ENCODE measurements at places on chromosomes 16 and 17.

- DNase-seq, result no peak
Observed at GRCh38 chr17:30389756-30390300, 11.1 kb downstream of the CPD start.

DNA sequence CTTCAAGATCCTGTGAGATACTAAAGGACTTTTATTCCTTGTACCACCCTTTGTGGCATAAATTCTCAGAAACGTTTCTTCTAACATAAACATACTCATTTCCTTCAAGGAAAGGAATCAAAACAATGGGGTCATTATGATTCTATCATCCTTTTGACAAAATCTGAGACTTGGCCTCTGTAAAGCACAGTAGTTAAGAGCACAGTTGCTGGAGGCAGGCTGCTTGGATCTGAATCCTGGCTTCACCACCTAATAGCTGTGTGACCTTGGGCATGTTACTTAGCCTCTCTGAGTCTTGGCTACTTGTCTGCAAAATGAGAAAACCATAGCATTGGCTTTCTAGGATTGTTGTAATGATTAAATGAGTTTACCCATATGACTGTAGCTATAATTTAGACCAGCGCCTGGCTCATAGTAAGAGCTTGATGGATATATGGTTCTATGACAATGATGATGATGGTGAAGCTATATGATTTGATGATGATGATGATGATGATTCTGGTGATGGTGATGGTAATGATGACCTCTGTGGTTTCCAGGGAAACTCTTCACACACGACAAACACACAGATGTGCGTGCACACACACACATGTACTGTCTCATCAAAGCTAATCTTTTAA lies 6.1 kb upstream of the KRT31 start:
- no peak for DNase-seq

DNA sequence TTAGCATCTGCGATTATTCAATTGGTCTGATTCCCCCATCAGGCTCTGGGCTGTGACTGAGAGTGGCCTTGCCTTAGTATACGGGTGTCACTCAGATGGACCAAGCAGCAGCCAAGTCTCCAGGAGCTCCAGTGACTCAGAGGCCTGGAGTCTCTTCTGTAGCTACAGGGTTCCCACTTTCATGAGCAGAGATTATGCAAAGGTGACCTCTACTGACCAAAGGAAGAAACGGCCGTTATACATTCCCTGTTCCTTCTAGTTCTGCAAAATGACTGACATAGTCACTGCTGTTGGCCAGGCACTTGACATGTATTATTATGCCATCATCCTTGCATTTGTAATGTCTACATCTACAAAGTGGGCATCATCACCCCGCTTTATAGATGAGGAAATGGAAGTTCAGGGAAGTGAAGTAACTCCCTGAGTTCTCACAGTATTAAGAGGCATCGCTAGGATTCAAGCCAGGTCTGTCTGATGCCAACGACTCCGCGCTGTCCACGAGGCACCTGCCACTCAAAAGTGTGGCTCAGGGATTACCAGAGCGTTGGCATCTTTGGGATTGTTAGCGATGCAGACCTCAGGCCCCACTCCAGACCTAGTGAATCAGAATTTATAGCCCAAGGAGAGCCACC lies 23.3 kb downstream of the SLC38A7 start:
- peak; percentile 25 for DNase-seq

DNA sequence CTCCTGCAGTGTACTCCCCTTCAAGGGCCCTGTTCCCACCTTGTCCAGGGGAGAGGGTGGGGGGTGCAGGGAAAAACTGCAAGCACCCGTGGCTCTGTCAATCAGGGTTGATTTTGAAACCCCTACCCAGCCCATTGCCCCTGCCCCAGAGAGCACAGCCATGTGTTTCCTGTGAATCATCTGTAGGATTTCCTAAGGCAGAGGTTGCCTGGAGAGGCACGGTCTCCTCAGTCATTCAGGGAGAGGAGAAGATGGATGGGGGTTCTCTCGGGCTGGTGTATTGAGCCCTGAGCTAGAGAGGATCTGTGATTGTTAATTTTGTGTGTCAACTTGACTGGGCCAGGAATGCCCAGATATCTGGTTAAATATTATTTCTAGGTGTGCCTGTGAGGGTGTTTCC lies 3.5 kb upstream of the AGRP start:
- no peak for DNase-seq

GRCh38 chr16:9661336-9662017 lies 520.8 kb downstream of the GRIN2A start:
- no peak for DNase-seq

GRCh38 chr17:59791603-59792457 lies 84.4 kb downstream of the VMP1 start:
- DNase-seq, result no peak

GRCh38 chr17:27550291-27550930 lies 80.6 kb upstream of the LGALS9 start:
- no peak for DNase-seq

DNA sequence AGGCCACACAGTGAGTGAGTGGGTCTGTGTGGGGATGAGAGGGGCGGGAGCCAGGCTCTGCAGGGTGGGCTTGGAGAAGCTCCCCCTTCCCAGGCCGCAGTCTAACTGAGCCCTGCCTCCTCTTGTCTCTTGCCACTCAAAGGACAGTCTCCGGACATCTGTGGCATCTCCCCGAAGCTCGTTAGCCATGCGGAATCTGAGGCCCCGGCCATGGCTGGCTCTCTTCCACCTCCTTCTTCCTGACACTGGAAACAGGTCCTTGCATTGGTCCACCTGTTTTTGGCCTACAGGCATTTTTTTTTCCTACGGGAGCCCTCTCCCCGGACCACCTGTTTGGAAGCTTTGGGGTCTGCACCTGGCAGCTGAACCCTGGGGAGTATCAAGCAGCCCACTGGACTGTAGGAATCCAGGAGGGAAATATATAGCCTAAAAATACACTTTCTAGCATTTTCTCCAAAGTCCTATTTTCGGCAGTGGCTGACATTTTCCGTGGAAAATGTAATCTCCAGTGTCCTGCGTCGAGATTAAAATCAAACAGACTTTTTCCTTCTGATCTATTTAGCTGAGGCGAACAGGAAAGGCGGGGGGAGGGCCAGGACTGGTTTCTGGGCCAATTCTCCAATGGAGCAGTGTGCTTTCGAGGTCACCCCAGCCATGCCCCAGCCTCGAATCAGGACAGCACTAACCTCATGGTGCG lies 9.1 kb downstream of the ATP2A3 start:
- DNase-seq, result no peak

DNA sequence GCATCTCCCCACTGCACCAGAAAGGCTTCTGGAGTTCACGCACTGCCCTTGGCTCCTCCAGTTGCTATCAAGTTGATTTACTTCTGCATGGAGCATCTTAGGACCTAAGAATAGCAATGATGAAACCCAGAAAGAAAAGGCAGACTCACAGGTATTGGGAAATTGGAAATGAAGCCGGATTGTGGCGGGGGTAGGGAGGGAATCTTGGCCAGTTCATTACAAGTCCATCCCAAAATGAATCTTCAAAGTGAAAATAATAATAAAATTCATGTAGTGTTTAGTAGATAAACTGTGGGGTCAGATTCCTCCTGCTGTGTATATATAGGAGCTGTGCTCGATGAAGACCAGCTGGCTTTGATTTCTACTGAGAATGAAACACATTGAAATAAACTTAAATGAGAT lies 33.7 kb downstream of the TEKT3 start:
- DNase-seq, result no peak

GRCh38 chr17:55769625-55770000 lies 18.8 kb downstream of the PCTP start:
- no peak for DNase-seq

DNA sequence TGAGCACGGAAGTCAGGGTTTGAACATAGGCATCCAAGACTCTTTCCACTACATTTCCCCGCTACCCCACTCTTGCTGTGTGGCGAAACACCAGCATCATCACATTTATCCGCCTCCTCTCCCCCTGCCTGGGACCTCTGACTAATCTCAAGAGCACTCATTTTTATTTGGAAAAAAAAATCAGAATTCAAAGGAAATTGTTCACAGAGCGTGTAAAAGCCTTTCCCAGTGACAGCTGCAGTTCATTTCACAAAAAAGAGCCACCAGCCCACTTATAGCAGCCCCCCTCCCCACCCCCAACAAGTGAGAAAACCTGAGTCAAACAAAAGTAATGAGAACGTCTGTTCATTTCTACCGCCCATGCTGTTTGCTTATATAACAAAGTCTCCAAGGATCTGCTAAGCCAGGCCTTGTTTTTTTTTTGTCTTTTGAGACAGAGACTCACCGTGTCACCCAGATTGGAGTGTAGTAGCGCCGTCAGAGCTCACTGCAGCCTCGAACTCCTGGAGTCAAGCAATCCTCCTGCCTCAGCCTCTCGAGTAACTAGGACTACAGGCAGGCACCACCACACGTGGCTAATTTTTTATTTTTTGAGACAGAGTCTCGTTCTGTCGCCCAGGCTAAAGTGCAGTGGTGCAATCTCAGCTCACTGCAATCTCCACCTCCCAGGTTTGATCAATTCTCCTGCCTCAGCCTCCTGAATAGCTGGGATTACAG lies 48.3 kb upstream of the HAPSTR1 start:
- DNase-seq, result no peak

GRCh38 chr17:9284884-9285283 lies 263.6 kb downstream of the NTN1 start:
- DNase-seq, result no peak

- no peak for DNase-seq
Observed at GRCh38 chr17:31888124-31888523, 13.4 kb downstream of the UTP6 start.

DNA sequence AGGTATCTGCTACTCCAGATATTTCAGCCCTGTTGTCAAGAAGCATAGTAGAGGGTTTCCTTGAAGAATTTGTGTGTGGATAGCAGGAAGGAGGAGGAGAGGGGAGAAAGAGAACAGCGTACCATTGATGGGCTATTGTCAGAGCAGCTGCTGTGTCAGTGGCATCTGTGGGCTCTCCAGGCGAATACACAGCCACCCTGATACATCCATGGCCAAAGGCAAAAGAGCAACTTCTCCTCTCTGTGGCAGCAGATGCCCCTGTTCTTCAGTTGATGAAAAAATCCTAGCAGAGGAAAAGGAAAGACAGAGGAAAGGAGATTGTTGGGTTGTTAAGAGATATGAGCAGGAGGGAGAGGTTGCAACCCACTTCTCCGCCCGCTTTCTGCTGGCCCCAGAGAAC lies 12.2 kb upstream of the KCNJ2 start:
- DNase-seq, result no peak

- DNase-seq, result no peak
Observed at GRCh38 chr17:60901806-60902205, 224.2 kb downstream of the BCAS3 start.

DNA sequence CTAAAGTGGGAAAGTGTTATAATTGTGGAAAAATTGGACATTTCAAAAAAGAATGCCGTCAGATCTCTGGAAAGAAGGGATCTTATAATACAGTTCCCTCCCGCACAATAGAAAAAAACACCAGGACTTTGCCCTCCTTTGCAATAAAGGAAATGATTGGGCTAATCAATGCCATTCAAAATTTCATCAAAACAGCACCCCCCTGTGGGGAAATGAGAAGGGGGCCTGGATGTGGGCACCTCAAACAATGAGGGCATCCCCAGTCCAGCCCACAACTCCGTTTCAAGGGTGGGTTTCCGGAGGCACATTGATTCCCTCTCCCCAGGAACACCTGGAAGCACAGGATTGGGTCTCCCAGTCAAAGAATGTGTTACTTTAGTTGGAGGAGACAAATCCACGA lies 26.1 kb downstream of the CD300LG start:
- DNase-seq, result no peak

DNA sequence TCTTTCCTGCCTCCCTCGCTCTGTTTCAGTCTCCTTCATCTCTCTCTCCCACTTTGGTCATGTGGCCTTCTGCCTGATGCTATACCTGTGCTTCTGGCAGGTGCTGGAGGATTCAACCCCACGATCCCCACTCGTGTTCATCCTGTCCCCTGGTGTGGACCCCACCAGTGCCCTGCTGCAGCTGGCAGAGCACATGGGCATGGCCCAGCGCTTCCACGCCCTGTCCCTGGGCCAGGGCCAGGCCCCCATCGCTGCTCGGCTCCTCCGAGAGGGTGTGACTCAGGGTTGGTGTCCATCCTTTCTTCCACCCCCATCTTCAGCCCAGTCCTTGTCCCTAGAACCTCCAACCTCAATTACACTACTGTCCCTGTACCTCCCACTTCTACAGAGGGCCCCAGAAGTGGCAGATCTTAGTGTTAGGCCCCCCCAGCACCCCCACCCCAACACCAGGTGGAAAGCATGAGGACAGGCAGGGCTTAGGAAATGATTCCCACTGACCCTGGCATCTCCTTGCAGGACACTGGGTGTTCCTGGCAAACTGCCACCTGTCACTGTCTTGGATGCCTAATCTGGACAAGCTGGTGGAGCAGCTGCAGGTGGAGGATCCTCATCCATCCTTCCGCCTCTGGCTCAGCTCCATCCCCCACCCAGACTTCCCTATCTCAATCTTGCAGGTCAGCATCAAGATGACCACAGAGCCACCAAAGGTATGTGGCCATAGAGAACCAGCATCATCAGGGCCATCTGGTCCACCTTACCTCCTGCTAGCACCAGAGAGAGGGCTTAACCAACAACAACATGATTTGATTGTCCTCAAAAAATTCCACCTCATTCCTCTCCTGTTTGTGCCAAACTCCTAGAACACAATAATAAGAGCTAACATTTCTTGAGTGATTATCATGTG lies 9.7 kb upstream of the KDM6B start:
- DNase-seq, result no peak

DNA sequence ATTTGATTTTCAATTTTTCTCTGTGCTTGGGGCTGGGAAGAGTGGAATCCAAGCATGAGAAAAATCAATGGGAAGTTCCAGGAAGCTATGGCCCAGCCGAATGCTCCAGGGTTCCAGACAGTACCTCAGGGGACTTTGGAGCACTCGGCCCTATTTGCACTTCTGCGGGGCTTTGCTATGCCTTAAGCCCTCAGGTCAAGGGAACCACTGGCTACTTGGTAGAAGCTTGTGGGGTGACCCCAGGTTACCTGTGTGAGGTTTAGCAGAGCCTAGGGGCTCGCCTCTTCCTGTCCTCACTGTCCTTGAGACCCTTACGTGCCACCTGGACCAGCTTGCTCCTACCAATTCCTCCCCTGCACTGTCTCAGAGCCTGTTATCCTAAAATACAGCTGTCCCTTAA lies 121.3 kb downstream of the MGAT5B start:
- no peak for DNase-seq

DNA sequence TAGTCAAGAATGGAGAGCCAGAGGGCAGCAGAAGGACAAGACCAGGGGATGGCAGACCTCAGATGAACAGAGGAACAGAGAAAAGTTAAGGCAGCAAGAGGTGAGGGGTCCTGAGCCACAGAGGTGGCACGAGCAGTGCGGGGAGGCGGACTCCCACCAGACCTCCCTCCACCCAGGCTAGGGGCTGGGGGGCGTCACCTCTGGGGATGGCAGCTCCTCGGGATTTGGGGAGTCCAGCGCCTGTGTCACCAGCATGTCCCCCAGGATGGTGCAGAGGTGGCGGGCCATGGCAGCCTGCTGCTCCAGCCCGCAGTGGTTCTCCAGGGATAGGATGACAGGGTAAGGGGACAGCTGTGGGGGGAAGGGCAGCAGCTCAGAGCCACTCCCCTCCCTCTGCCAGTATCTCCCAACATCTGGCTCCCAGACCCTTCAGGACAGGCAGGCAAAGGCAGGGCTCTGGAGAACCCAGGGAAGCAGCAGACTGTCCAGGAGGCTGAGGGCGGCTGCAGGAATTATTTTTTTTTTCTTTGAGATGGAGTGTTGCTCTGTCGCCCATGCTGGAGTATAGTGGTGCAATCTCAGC lies 15.8 kb downstream of the PLCD3 start:
- no peak for DNase-seq
